Activated CD4-positive, alpha-beta T cell treated with anti-CD3 and anti-CD28 coated beads for 1 hour (primary cell): ENCODE measurements at places on chromosomes 2 and 18.

DNA sequence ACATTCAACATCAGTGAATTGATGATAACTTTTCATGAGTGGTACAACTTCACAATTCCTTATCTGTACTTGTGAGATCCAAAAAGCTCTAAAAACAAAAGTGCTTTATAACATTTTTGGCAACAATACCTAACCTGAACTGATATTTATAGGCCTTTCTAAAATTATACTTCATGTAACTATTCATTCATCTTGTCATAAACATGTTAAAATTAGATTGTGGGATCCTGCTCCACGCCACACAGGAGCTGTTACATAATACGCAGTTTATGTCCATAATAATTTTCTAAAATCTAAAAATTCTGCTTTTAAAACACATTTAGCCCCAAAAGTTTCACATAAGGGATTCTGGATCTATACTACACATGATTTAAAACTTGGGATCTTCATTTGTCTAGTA is 908.5 kb upstream of the CHAC2 start:
- no peak for DNase-seq

DNA sequence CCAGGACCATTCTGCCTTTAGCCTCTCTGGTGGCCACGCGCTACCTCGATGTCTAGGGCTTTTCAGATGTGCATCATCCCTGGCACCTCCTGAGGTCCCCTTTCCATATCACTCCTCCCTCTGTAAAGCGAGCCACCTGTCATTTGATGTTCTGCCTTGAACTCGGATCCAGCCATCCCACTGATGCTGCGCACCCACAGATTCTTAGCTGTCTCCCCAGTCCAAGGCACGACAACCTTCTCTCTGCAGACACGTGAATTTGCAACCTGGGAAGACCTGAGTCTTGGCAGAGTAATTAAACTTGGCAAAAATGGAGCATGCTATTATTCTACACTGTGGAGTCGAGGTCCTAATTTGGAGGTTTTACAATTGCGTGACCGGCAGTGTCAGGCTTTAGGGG is 61.9 kb downstream of the NGEF start:
- DNase-seq = no peak

DNA sequence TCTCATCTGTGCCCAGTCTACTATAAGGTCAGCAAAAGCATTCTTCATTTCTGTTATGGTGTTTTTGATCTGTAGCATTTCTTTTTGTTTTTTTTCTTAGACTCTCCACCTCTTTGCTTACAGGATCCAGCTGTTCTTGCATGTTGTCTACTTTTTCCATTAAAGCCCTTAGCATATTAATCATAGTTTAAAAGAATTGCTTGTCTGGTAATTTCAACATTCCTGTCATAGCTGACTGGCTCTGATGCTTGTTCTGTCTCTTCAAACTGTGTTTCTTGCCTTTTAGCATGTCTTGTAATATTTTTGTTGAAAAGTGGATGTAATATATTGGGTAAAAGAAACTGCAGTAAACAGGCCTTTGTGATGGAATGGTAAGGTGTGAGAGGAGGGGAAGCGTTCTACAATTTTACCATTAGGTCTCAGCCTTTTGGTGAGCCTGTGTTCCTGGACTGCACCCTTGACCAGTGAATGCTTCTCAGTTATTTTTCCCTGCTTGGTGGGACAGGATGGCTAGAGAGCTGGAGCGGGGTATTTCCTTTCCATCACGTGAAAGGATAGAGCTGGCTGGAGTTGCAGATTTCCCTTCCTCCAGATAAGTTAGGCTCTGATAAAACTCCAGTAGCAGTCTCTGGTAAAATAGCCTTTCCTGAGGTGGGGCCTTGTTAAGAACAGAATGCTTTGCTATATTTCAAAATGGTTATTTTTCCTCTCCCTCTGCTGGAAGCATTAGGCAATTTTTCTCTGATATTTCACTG is 65.4 kb downstream of the PLA2R1 start:
- DNase-seq = no peak

- DNase-seq = no peak
Observed at GRCh38 chr2:18465979-18466378, 94.5 kb downstream of the RDH14 start.
